COLO829 (cell line): ENCODE measurements at places on chromosomes 5 and 9.

GRCh38 chr9:110583237-110583636 lies 3.7 kb upstream of the SVEP1 start:
- no peak for DNase-seq

GRCh38 chr9:5825895-5826622 lies 6.9 kb downstream of the ERMP1 start:
- DNase-seq = no peak

DNA sequence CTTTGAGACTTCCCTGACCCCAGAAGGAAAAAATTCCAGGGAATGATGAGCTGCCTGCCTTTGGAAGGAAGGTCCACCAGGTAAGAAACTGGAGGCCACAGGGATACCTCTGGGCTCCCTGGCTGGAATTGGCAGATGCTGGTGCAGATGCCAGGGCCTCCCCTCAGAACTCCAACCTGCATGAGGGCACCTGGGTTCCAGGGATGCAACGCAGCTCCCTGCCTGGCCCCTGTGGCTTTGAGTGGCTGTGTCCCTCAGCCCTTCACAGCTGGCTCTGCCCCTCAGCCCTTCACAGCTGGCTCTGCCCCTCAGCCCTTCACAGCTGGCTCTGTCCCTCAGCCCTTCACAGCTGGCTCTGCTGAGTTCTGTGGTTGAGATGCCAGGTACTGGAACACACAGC lies 13.9 kb downstream of the KCNMB1 start:
- DNase-seq = no peak

GRCh38 chr5:125011014-125011413 lies 264.6 kb upstream of the ZNF608 start:
- DNase-seq = no peak

- DNase-seq = peak; percentile 42
These were observed 54.2 kb upstream of the NCS1 start for GRCh38 chr9:130117816-130118632.

- no peak for DNase-seq
These were observed 1.7 kb upstream of the SPRY4 start for GRCh38 chr5:142326480-142326938.

GRCh38 chr9:69211424-69212036 lies 37.5 kb downstream of the TJP2 start:
- no peak for DNase-seq

DNA sequence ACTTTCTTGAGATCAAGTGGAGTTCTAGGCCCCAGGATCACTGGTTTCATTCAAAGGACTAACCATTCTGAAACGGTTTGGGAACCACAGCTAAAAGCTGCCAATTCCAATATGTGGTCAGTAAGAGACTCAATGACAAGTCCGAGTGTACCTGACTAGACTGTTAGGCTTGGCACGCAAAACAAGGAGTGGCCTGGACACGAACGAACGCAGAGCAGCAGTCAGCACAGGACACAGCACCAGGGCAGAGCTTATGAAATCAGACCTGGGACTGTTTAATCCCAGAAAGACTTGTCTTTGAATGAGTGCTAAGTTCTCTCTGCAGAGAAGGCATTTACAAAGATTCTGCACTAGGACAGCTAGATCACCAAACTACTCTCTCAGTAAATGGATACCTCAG lies 213.8 kb downstream of the GAPVD1 start:
- DNase-seq = no peak

GRCh38 chr9:35540315-35540714 lies 50.4 kb downstream of the RUSC2 start:
- DNase-seq = no peak

GRCh38 chr5:55915783-55916182 lies 64.6 kb downstream of the IL31RA start:
- no peak for DNase-seq

DNA sequence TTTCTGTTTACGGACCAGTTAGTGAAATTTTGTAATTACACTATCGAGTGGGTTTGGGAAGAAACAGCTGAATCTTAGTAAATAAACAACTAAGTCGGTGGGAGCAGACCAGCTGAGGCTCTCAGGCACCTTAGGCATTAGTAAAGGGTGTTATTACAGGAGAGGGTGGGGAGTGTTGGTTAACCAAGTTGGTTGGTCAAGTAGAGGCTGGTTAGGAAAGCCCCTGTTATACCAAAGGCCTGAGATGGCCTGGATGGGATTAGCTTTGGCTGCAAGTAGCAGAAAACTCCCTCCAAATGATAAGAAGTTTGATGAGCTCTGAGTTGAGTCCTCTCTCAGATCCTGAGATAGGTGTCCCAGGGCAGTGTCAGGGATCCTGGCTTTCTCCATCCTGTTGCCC lies 81.3 kb downstream of the PPARGC1B start:
- no peak for DNase-seq

DNA sequence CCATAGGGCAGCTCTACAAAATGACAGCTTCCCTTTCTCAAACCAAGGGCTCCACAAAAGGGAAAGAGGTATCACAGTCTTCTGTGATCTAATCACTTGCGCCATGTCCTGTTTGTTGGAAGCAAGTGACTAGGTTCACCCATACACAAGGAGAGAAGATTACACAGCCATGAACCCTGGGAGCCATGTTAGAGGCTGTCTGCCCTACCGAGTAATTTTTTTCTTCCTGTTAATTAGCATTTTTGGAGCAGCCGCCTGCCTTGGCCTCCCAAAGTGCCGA lies 33.2 kb upstream of the GOLPH3 start:
- no peak for DNase-seq

DNA sequence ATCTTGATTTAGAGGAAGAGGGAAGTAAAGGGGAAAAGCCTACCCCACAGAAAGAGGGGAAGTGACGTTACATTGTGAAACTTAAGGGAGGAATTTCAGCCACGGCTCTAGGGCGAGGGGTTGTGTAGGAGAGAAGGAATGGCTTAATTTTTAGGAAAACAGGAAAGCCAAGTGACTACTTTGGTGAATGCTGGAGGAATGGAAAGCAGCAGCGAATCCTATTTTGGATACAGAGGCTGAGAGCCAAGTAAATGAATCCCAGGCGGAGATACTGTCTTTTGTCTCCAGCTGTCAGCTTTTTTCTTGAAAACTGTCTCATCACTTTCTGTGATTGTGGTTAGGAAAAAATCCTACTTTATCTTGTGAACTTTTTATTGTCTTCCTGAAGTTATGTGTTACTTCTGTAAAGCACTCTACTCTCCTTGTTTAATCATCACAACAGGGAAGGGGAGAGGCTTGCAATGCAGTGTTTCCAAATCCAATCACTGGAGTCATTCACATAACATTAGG lies 188.4 kb downstream of the TSSK1B start:
- no peak for DNase-seq

GRCh38 chr5:67316695-67317094 lies 120.1 kb upstream of the CD180 start:
- DNase-seq = no peak

- DNase-seq = no peak
These were observed 220.5 kb downstream of the SLC12A2 start for GRCh38 chr5:128304088-128304487.

DNA sequence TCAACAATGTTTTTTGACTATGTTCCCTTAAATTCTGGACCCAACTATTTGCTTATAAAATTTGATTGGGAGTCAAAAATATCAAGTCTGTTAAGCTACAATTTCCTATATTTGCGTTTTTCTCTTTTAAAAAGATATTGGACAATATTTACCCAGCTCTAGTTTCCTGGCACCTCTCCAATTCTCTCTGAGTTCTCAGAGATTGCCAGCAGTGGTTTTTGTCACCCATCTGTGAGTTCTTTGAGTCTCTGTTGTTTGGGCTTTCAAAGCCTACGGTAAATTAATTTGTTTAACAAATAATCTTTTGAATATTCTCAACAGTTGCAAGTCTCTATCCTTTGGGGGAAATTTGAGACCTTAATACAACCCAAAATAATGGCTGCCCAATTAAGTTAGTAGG lies 174.2 kb upstream of the PUM3 start:
- DNase-seq = no peak

DNA sequence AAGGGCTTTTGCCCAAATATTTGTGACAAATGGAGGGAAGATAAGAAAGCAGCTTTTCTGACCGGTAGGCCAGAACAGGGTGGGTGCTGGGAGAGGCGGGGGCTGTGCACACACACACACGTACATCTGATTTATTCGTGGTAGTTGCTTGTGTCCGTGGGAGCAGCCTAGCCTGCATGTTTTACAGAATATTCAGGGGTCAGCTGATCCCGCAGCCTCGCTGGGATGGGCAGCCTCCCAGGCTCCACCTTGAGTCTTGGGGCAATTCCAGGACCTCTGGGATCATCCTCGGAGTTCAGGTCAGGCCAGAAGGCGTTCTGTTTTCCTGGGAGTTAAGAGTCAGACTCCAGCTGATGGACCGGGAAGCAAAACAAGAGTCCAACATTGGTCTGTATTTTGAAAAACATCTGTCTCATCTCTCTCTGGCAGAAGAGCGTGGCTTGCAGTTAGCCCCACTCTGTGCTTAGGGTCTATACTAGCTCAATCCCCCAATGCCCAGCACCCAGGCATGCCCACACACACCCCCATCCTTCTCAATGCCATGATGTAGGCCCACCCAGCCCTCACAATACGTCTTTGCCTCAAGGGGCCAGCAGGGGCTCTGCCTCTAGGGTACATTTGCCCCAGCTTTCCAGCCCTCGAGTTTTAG lies 210.6 kb downstream of the GOLPH3 start:
- no peak for DNase-seq

DNA sequence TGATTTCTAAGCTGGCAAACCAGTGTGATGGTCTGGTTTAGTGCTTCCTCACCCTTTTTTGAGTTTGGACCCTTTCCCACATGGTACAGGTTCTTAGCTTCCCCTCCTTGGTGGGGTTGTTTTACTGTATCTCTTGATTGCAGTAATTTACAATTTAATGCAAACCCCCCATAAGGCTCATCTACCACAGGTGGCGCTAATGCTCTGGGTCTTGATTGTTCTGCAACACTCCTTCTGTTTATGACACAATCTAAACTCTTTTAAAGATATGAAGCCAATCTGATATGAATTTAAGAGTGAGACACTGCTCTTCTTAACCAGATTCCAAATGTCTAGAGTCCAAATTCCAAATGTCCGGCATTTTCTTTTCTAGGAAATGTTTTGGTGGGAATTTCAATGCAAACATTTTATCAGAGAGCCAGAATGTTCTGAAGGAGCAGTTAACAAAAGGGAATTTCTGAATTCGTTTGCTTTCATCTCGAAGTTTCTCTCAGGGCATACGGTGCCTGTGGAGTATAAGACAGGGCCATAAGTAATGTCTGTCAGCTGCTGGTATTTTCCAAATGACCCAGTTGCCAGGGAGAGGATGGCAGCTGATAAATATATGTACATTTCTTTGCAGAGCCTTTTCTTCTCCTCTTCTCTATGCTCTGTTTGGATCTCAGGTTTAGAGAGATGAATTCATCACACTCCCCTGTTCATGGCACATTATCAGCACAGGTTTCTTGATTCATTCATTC lies 246.8 kb downstream of the ARHGAP26 start:
- DNase-seq = peak; percentile 18

DNA sequence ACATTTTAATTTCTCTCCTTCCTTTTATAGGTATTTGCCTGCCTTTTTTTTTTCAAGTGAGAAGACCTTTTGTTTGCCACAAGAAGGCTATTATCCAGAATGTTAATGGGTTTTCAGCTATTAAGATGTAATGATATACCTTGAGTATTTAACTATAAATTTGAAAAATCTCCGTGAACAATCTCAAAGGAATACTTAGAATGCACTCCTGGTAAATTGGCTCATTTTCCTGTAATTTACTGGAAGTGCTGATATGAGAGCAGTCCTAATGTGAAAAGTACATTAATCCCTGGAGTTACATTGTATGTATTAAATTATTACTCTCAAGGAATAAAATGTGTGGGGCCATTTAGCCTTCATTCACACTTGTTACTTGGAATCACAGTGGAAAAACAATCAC lies 32.4 kb downstream of the AOPEP start:
- DNase-seq = no peak

DNA sequence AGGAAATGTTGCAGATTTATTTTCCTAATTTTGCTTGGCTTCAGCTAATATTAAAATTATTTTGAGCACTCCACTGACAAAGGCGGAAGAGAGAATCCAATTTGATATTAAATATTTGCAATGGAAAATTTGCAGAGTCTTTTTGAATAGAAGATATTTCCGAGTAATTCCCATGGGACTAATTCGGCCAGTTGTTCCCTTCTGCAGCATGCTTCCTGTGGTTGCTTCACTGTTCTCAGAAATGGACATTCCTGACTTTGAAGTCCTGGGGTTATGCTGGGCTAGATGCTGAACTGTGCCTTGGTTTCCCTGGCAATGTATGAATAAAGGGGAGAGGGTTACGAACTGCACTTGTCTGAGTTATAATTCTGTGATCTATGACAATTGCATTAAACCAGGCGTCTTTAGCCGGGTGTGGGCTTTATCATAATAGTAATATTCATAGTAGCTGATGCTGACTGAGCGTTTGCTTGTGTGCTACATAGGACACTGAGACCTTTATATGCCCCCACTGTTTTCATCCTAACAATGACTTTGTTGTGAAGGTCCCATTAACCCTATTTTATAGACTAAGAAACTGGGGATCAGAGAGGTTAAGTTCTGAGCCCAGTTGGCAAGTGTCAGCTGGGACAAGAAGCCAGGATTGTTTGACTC lies 114.5 kb upstream of the SPRY4 start:
- DNase-seq = peak; percentile 70

DNA sequence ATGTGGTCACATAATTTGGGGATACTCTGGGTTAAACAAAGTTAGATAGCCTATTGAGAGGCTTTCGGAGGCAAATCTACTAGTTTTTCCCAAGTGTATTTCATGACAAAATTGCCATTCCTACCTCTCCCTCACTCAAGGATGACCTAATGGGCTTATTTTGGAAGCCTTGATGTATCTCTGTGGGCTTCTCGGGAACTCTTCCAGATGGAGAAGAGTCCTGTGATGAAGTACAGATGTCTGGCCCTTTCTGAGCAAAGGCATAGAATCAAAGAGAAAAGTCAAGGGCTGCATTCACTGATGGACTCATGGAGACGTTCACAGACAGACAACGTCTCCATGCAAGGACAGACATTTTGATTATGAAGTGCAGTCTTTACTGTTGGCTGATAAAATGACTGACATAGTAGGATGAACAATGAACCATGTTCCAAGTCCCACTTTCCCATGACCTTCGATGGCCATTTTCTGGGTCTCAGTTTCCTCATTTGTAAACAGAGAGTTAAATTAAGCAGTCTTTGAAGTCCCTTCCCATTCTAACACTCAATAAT lies 347.2 kb upstream of the CD180 start:
- DNase-seq = no peak

DNA sequence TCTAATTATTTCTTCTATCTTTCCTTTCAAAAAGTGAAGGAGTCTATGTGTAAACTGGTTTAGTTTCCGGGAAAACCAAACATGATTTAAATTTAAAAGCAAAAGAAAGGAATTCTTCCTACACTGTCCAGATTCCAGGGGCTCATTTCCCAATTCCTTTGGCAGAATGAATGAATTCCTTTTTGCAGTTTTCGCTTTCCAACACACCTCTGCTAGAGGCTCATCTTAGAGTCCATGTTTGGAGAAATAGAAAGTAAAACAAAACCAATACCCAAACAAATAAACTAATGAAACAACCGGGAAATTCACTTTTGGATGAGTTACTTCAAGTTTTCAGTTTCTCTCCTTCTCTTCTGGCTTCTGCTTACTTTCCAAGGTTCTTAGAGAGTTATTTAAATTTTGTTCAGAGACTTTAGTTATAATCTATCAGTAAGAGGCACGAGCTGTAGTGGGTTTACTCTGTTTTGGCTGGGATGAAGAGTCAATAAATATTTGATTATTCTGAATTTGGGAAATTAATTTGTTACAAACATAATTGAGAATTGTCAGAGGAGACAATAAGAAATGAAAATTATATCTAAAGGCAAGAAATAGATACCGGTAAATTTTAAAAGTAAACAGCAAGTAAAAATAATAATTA lies 365.0 kb upstream of the CDH9 start:
- DNase-seq = peak; percentile 10
